GM23338 (cell line): ENCODE measurements at places on chromosomes 7 and 10.
A peak's percentile ranks its signal among the peaks of the same experiment; 100 is the strongest.

DNA sequence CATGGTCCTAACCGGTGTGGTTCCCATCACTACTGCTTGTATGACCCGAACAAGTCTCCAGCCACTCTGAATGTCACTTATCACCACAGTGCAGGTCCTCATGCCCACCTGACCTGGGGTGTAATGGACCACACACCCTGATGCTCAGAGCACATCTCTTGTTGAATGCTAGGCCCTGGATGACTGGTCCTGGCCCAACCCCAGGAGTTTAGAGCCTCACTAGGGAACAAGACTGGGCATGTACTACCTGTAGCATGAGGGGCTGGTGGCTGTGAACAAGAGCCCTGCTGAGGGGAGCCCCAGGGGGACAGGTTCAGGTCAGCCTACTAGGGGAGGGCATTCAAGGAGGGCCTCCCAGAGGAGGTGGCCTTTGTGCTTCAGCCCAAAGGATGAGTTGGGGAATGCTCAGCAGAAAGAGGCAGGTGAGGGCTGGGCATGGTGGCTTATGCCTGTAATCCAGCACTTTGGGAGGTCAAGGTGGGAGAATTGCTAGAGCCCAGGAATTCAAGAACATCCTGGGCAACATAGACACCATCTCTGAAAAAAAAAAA lies 31.2 kb downstream of the ZMIZ1 start:
- no peak for DNase-seq

DNA sequence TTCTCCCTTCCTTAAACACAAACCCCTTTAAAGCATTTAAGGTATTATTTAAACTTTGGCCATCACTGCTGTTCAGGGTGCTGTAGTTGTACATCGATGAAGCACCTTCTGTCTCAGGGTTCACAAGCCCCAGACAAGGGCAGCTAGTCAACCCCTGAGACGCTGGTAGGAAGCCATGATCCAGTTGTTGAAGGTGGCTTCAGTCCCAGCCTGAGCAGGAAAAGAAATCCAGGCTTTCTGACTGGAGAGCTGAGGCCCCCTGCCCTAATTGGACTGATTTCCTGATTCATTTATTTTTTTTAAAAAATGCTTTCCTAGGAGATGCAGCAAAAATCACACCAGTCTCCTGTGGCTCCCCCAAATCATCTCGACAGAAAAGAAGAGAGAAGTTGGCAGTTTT lies 15.8 kb downstream of the CPA1 start:
- no peak for DNase-seq

- DNase-seq, result peak; percentile 35
These were observed 27.9 kb upstream of the LOXL4 start for GRCh38 chr10:98295907-98296306.

DNA sequence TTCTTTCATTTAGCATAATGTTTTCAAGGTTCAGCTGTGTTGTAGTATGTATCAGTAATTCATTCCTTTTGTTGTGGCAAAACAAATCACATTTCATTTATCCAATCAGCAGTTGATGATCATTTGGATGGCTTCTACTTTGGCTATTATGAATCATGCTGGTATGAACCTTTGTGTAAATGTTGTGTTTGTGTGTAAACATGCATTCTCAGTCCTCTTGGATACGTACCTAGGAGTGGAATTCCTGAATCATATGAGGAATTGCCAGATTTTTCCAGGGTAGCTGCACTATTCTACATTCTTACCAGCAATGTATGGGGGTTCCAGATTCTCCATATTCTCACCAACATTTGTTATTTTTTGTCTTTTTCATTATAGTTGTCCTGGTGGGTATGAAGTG lies 578.5 kb upstream of the MKI67 start:
- DNase-seq, result no peak

DNA sequence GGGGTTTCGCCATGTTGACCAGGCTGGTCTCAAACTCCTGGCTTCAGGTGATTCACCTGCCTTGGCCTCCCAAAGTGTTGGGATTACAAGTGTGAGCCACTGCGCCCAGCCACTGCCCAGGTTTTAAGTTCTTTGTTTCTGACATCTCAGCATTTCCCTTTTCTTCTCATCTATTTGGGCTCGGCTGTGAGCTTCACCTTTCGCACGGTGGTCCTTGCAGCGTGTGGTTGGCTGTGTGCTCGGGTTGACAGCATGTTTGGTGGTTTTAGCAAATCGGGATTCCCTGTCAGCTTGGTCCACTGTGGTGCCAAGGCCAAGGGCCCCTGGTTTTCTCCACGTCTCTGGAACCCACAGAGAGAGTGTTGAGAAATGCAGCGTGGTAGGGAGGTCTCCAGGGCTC lies 138.8 kb downstream of the DNAJB6 start:
- no peak for DNase-seq

- DNase-seq, result peak; percentile 58
These were observed 538.5 kb downstream of the HTR7 start for GRCh38 chr10:90319188-90319914.

GRCh38 chr10:121291823-121292222 lies 306.4 kb downstream of the FGFR2 start:
- DNase-seq, result no peak

DNA sequence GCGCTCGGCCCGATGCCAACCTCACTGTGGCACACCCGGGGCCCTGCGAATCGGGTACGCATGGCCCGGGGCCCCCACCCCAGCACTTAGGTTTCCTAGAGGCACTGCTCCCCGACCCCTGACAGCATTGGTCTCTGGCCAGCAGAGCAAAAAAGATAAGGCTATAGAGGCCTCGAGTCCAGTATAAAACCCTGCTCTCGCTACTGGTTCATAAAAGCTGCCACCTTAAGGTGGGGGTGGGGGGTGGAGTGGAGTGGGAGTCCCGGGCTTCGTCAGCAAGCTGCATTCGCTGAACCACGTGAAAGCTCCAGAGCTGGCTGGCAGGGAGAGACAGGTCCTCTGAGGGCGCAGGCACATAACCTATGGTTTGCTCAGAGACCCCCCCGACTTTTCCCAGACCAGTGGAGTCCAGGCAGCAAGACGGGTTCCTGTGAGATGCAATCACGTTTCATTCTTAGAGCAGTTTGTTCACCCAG lies 1.3 kb downstream of the KAZALD1 start:
- no peak for DNase-seq

- no peak for DNase-seq
These were observed 1.8 kb upstream of the VWC2 start for GRCh38 chr7:49771427-49772176.

GRCh38 chr10:74587109-74587854 lies 239.1 kb upstream of the KAT6B start:
- no peak for DNase-seq

- no peak for DNase-seq
These were observed 76.9 kb downstream of the SLC13A1 start for GRCh38 chr7:123122916-123123315.

DNA sequence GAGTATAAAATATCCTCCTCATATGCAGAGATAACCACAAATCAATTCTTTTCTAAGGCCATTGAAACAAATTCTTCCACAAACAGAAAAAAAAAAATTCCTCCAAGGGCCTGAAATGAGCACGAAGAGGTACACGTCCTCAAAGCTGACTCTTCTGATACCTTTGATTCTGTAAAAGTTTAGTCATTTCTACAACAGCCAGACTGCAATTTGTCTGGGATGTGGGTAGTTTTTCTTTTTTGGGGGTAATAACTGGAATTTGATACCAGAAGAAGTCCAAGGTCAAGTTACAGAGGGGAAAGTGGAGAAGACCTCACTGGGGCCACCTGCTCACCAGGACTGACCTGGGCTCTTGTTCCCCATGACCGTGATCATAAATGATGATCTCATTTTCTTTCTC lies 121.8 kb downstream of the AOAH start:
- DNase-seq, result no peak

DNA sequence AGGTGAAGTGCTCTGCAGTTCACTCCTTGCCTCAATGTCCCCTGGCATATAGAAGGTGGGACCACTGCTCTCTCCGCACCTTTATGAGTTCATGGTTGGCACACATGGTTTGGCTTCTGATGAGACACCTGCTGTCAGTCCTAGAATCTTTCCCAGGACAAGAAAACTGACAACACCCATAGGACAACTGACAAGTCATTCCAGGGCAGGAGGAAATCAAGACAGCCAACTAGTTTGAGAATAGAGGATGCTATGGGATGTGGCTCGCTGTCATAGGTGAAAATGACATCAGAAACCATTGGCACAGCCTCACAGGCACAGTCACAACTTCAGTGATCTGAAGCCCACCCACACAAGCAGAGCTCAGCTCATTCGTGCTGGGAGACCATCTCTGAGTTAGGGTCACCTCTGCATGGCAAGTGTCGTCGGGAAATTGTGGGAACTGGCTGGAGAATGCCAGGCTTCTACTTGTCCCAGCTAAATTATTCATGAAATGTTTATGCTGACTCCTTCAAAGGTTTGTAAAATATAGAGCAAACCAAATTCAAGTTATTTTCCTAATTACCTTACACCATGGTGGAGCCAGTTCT lies 762.4 kb downstream of the GRID1 start:
- DNase-seq, result no peak

GRCh38 chr10:31604646-31605170 lies 285.7 kb downstream of the ZEB1 start:
- no peak for DNase-seq

DNA sequence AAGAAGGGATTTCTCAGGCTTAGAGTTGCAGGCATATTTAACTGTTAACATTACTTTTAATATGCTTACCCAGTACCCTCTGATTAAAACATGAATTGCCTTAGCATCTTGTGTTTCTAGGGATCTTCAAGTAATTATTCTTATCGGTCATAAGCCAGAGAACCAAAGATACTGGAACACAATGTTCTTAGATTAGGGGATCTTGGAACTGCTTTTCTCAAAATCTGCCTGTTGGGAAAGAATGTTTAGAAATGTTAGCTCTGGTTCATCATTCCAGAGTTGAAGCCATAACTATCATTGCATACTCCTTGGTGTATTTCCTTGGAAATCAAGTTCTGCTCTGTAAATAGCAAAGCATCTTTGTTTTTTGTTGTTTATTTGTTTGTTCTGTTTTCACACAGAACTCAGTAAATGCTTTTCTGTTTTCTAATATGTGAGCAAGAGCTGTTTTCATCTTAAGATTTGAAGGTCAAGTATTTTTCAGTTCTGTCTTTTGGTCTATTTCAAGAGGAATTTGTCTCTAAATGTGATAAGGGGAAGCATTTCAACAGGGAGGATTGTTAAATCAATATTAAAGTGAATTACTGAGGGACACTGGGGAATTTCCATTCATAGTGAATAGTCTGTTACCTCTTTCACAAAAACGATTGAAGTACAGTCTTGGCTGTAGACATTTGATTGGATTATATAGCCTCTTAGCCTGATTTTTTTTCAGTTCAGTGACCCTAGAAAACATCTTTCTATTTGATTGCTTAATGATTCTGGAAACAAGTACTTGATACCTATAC lies 103.2 kb upstream of the CYP26C1 start:
- DNase-seq, result no peak

GRCh38 chr7:27466703-27467102 lies 196.0 kb downstream of the HIBADH start:
- no peak for DNase-seq

DNA sequence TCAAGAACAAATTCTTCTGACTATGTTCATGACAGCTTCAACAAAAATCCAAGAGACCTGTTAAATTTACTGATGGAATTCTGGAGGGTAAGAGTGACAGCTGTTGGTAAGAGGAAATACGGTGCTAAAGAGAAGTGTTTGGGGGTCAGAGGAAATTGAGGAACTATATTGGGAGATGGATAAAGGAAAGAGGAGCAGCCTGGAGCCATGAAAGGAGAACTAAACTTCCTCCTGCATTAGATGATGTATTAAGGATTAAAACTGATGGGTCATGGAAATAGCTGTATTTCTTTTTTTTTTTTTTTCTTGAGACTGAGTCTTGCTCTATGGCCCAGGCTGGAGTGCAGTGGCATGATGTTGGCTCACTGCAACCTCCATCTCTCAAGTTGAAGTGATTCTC lies 95.3 kb downstream of the HERPUD2 start:
- no peak for DNase-seq

- DNase-seq, result no peak
These were observed 14.6 kb upstream of the PDSS1 start for GRCh38 chr10:26682931-26683330.

- DNase-seq, result no peak
These were observed 10.5 kb downstream of the CAV2 start for GRCh38 chr7:116509982-116510579.

DNA sequence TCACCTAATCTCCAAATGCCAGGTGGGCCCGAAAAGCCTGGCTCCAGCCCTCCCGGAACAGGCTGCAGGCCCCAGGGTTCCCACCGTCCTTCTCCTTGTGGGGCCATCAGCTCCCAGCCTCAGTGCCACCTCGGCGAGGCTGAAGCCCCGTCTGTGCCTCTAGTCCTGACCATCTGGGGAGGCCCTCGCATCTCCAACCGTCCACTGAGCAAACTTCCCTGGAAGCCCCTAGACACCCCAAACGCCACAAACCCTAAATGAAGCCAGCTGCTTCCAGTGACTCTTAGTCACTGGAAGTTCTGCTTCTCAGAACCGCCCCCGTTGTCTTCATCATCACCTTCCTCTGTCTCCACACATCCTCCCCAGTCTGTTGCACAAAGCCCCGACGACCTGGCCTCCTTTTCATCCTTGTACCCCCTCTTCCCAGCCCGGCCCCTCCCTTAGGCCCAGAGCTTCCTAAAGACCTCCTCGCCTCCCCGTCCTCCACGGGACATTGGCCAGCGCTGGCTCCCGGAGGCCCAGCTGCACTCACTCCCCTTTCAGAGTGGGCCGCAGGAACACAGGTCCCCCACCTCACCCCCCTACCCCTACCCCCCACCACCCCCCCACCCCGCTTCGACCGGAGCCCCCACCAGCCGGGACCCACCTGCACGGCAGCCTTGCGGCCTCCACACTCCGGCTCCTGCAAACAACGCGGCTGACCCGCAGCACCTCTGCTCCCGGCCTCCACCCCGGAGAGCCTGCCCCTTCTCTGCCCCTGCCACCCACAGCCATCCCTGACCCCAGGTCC lies 1.1 kb upstream of the DIP2C start:
- no peak for DNase-seq

DNA sequence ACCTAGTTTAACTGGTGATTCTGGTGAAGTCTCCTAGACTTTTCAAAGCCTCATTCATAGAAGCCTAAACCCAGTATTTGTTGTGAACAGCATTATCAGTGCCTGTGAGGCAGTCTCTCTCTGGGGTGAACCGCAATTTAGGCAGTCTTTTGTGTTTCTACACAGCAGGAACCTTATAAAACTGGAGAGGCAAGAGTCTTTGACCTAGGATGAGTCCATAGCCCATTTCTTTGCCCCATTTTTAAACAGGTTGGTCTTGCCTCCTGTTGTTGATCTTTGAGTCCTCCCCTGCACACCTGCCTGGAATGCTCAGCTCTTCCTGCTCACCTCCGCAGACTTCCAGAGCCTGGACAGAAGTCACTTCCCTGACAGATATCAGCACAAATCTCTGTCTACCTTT lies 51.2 kb upstream of the NRP1 start:
- DNase-seq, result no peak

DNA sequence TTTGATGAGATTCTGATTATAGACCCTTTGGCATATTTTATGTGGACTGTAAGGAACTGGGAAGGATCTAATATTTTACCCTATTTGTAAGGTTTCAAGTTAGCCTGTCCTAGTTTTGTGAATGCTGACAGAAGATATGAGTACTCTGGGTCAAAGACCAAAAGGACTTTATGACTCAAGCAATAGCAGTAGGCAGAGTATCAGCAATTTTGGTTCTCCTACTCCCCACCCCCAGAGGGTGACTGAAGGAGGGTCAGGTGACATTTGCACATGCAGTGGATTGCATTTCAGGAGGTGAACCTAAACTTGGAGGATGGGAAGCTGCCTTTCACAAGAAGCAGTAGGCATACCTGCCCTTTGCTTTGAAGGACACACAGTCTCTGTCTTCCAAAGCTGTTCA lies 84.0 kb upstream of the KLF6 start:
- DNase-seq, result no peak
